ENCODE measurements at places on chromosomes 1 and 21.

- ATAC-seq = no peak
- H3K36me3 ChIP-seq = no peaks in the 10 kb centered on the region
- no peak overlapping the region for H3K27ac ChIP-seq
Measured at GRCh38 chr1:232260861-232261260, 369.1 kb downstream of the SIPA1L2 start.

DNA sequence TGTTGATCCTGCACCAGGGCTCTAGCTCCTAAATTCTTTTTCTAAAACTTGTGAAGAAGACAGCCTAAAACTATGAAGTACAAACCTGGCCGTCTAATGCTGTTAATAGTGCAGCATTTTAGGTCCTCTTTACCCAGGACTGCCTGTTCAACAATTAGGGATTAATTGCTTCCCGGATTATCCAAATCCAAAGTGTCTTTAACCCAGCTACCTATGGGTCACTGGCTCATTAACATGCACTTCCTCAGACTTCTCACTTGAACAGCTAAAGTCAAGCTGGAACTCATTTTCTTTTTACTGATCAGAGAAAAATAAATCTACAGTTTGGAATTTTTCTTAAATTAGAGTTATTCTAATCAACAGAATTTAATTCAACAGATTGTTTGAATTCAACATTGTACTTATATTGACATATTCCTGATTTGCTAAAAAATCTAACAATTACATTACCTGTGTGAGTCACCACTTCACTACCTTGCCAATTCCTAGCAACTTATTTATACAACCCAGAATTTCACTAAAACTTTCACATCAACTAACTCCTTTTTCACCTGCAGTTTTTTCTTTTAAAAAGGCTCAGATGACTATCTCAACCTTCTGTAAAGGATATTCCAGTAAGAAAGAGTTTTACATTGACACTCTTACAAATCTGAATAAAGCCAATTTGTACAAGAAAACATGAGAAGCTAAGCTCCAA lies 3.3 kb downstream of the HNRNPU start:
- H3K27me3 ChIP-seq = no peaks in the 10 kb centered on the region
- peaks cover 64% of the 10 kb centered on the region for H3K36me3 ChIP-seq
- peaks cover 58% of the 10 kb centered on the region for H3K4me1 ChIP-seq
- ATAC-seq = no peak
- H3K27ac ChIP-seq = peak overlapping the region; percentile 100

- H3K4me3 ChIP-seq = no peak overlapping the region
- ATAC-seq = no peak
- H3K27ac ChIP-seq = no peak overlapping the region
- H3K27me3 ChIP-seq = no peaks in the 10 kb centered on the region
Measured at GRCh38 chr1:97743129-97743528, 177.7 kb downstream of the DPYD start.

DNA sequence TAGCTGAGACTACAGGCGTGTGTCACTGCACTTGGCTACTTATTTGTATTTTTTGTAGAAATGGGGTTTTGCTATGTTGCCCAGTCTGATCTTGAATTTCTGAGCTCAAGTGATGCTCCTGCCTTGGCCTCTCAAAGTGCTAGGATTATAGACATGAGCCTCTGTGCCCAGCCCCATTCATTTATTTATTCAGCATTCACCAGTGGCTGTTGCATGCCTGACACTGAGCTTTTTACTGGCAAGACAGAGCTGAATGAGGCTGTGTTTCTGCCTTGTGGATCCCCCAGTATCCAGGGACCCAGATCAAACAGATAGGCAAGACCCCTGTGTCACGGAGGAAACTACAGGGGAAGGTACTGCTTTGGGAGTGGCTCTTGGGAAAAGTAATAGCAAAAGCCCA lies 109.4 kb downstream of the DISC1 start:
- no peak for ATAC-seq
- H3K36me3 ChIP-seq = peaks cover 6% of the 10 kb centered on the region
- H3K27ac ChIP-seq = no peak overlapping the region
- H3K4me3 ChIP-seq = no peak overlapping the region

- H3K36me3 ChIP-seq = peaks cover 49% of the 10 kb centered on the region
- H3K4me1 ChIP-seq = peaks cover 50% of the 10 kb centered on the region
- ATAC-seq = peak; percentile 4
- H3K27me3 ChIP-seq = no peaks in the 10 kb centered on the region
- H3K4me3 ChIP-seq = no peak overlapping the region
- H3K27ac ChIP-seq = peak overlapping the region; percentile 67
Measured at GRCh38 chr1:64861611-64862010, 104.7 kb downstream of the JAK1 start.

DNA sequence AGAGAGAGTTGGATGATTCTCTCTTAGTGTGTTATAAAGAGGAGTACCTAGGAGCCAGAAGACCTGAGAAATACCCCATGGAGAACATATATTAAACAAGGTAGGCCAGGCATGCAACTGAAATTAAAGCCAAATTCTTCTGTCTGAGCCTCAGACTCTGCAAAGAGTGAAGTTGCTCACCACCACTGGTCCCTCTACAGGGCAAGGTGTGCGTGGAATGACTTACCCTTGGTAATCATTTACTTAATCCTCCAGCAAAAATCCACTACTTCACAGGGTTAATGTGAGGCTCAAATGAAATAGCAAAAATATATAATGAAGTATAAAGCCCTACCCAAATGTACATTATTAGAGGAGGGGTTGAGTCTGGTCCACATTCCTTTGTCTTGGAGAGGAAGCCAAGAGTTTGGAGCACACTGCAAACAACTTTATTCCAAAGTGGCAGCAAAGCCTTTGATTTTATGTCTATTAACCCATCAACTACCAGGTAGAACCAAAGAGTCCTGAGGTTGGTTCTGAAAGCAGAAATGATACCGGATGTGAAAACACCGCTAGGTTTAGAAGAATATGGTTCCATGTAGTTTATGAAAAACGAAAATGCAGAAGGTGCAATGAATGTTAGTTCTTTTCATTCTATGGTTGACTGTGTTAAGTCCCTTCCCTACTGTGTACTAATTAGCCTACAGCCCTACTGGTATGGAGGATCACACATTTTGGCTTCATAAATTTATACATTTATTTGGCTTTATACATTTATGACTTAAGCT lies 8.5 kb downstream of the SSR2 start:
- peak overlapping the region; percentile 66 for H3K27ac ChIP-seq
- peaks cover 35% of the 10 kb centered on the region for H3K4me1 ChIP-seq
- peaks cover 47% of the 10 kb centered on the region for H3K36me3 ChIP-seq
- peak; percentile 94 for ATAC-seq

DNA sequence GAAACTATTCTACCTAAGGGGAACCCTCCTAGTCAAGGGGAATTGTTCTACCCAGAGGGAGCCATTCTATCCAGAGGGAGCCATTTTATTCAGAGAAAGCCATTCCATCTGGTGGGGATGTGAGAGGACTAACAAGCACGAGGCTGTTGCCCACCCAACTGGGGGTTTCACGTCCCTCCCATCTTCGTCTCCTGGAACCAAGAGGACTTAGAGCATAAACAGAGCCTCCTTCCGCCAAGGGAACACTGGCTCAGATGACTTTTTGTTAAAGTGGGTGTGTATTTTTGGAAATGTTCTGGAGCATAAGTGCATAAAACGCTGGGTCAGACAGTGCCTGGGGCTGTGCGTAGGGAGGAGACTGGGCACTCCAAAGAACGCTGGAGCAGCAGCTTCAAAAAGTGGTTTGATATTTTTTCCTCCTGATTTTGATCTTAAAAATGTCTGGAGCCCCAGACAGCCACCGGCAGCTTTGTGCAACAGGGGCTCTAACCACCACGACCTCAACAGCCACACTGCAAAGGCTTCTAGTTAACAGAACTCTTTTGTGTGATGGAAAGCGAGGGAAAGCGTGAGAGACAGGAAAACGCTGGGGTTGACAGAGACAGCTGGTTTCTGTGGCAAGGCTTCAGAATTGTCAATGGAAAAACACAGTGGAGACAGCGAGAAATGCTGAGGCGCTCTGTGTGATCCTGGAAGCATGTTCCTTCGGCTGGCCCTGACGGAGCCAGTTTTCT lies 363.6 kb upstream of the CAMK1G start:
- peaks cover 9% of the 10 kb centered on the region for H3K27me3 ChIP-seq
- H3K4me3 ChIP-seq = no peak overlapping the region
- peaks cover 7% of the 10 kb centered on the region for H3K4me1 ChIP-seq
- no peak for ATAC-seq

DNA sequence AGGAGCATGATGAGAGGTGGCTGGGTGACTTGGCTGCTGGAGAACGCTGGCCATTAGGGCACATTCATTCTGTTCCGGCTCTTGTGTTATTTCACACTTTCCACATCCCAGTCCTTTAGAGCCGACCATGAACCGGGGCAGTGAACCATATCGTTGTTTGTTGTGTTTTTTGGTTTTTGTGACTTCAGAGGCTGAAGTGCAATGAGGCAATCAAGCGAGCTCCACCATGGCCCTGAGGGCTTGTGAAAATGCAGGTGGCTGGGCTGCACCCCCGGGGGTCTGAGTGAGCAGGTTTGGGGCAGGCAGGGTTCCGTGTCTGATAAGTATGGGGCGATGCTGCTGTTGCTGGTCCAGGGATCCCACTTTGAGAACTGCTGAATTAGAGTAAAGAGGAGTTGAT lies 23.7 kb downstream of the ABCG1 start:
- H3K36me3 ChIP-seq = no peaks in the 10 kb centered on the region
- peaks cover 41% of the 10 kb centered on the region for H3K4me1 ChIP-seq
- no peak overlapping the region for H3K4me3 ChIP-seq
- H3K27ac ChIP-seq = peak overlapping the region; percentile 15

- no peaks in the 10 kb centered on the region for H3K27me3 ChIP-seq
- H3K4me3 ChIP-seq = no peak overlapping the region
- H3K27ac ChIP-seq = no peak overlapping the region
- peaks cover 52% of the 10 kb centered on the region for H3K4me1 ChIP-seq
- ATAC-seq = no peak
Measured at GRCh38 chr1:246583448-246584185, 17.4 kb downstream of the CNST start.

- H3K36me3 ChIP-seq = no peaks in the 10 kb centered on the region
- H3K4me1 ChIP-seq = no peaks in the 10 kb centered on the region
- no peak for ATAC-seq
- H3K4me3 ChIP-seq = no peak overlapping the region
- H3K27ac ChIP-seq = no peak overlapping the region
Measured at GRCh38 chr21:36547464-36547863, 67.5 kb upstream of the CLDN14 start.

- ATAC-seq = no peak
- H3K4me3 ChIP-seq = no peak overlapping the region
- H3K27me3 ChIP-seq = no peaks in the 10 kb centered on the region
- H3K36me3 ChIP-seq = peaks cover 23% of the 10 kb centered on the region
- H3K4me1 ChIP-seq = peaks cover 16% of the 10 kb centered on the region
Measured at GRCh38 chr1:218297867-218298266, 12.8 kb downstream of the RRP15 start.

GRCh38 chr1:21590126-21590880 lies 78.9 kb downstream of the RAP1GAP start:
- H3K4me3 ChIP-seq = no peak overlapping the region
- H3K36me3 ChIP-seq = no peaks in the 10 kb centered on the region
- peaks cover 6% of the 10 kb centered on the region for H3K4me1 ChIP-seq
- peak; percentile 25 for ATAC-seq

DNA sequence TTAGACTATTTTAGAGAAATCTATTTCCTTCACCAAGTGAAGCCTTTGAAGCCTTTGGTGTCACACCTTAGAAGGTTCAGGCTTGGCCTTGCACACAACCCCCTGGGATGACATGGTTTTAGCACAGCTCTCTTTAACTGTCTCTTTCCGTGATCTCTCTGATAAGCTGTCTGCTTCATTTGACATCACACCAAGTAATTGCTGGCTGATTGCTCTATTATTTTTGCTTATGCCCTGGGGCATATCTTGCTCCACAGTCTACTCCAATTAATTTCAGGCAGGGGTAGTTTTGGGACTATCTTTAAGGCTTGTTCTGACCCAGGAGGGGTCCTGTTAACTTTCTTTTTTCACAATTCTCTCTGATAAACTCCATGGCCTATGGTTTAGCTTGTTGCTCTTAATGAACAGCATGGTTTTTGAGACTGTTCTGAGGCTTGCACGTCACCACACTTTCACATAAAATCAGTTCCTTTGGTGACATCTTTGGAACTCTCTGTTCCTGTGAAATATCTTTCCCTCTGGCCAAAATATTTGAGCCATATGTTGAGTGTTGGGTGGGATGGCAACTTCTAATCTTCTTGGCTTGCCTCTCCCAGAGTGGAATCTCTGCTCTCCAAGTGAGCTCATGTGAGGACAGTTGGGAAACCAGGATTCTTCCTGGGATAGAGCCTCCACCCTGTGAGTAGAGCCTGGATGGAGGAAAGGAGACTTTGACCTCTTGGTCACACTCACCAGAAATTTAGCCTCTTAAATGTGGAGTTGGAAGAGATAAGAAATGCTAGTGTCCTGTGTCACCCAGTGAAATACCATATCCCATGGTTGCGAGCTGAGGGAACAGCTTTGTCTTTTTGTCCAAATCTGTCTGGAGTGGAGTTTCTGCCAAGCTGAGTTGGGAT lies 63.6 kb downstream of the MAP3K21 start:
- H3K27ac ChIP-seq = no peak overlapping the region
- ATAC-seq = no peak
- H3K27me3 ChIP-seq = peaks cover 42% of the 10 kb centered on the region
- no peak overlapping the region for H3K4me3 ChIP-seq

DNA sequence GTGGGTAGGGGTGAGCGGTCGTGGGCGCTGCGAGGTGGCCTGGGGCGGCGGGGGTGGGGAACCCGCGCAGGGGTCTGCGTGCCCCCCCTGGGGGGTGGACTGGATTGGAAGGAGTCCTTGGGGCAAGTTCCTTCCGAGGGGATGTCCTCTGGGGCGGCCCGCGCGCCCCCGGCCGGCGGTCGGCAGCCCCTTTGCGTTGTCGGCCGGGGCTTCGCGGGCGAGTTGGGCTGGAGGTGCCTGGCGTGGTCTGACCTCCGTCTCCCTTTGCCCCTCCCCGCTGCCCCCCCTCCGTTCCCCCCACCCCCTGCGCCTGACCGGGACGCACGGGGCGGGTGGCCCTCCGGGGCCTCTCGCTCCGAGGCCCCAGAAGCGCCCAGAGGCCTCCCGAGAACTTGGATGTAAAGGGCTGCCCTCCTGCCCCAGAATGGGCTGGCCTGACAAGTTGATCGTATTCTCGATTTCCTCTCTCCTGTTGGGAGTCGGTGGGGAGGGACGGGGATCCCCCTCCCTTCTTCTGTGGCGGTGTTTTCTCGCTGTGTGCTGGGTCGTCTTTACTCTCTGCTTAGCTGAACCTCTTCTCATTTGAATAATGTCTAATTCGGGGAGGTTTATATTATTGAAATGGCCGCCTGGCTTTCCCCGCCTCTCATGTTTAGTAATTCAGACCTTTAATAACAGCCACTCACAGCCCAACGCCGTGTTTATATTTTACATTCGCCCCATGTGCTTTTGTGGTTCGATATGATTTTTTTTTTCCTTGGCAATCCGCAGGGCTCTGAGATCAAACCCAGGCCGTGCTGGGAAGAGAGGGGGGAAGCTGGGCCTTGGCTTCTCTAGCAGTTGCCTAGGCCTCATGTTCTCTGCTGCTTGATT lies 1.3 kb downstream of the POU2F1 start:
- peak overlapping the region; percentile 91 for H3K4me3 ChIP-seq
- no peaks in the 10 kb centered on the region for H3K36me3 ChIP-seq

DNA sequence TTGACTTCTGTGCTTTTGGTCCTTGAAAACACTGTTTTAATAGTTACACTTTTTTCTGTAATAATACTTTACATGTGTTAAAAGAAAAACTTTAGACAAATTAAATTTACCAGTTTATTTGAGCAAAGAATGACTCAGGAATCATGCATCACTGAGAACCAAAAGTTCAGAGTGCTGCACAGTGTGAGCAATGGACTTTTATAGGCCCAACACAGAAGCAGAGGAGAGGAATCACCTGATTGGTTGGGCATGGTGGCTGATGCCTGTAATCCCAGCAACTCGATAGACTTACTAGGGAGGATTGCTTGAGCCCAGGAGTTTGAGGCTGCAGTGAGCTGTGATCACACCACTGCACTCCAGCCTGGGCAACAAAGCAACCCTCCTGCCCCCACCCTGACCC lies 29.3 kb downstream of the ZNF648 start:
- no peaks in the 10 kb centered on the region for H3K27me3 ChIP-seq
- H3K4me1 ChIP-seq = peaks cover 11% of the 10 kb centered on the region
- no peaks in the 10 kb centered on the region for H3K36me3 ChIP-seq
- no peak overlapping the region for H3K27ac ChIP-seq
- H3K4me3 ChIP-seq = no peak overlapping the region
